Stimulated activated CD4-positive, alpha-beta T cell treated with anti-CD3 and anti-CD28 coated beads, Interleukin-1b, Interleukin-23, amount 100 ng/mL, for 48 hours (primary cell): ENCODE measurements at places on chromosomes 11 and 22.

- DNase-seq = no peak
These were observed 394 bp downstream of the KIAA1671 start for GRCh38 chr22:24952837-24953383.

DNA sequence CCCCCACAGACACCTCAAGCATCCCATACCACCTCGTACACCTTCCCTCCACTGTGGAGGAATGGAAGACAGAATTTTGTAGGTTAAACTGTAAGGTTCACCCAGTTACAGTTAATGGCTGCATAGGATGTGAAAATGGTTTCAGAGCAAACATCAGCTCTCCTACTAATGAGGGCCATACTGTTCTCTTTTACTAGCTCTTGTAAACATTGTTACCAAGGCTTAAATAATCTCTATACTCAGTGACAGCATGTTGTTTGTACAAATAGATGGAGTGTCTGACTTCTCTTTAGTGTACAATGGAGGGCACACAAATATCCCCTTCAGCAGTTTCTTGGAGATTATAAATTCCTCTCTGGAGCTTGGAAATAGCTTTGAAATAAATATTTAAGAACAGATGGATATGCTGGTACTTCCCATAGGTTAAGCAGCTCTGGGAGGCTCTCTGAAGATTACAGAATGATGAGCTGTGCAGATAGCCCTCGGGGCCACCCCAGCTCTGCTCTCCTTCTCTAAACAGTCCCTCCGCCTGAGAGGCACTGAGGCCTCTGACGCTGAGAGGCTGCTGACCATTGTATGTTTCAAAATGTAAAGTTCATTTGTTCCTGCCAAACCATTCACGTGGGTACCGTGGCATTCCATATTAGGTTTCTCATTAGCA lies 25.7 kb downstream of the TTC12 start:
- DNase-seq = no peak

DNA sequence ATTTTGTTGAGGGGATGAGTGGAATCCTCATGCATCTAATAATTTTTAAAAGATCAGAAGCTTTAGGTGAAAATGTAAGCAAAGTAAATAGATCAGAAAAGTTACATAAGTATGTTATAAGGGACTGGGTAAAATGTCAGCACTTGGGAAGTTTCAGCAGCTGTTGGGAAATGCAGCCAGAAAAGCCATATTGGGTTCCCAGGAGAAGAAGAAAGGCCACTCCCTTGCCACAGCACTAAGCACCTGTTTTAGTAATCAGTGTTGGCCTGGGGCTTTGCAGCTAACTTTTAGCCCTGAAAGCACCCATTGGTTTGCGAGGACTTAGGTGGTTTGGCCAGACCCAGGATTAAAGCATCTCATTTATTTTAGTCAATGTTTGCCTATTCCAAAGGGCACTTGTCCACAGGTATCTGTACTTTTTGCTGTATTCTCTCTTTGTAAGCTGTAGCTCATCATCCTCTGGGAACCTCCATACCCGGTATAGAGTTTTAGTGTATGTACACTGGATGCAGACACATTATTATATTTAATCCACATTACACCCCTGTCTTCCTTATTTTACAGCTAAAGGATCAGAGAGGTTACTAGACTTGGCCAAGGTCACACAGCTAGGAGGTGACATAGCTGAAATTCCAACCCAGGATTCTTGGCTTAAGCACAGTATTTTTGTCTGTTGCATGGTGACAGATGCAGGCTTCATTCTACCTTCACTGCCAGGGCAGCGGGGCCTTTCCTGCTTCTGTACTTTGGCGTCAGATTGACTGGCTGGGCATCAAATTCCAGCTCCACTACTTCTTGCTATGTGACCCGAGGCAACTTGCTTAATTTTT lies 127.7 kb upstream of the SESN3 start:
- DNase-seq = no peak

DNA sequence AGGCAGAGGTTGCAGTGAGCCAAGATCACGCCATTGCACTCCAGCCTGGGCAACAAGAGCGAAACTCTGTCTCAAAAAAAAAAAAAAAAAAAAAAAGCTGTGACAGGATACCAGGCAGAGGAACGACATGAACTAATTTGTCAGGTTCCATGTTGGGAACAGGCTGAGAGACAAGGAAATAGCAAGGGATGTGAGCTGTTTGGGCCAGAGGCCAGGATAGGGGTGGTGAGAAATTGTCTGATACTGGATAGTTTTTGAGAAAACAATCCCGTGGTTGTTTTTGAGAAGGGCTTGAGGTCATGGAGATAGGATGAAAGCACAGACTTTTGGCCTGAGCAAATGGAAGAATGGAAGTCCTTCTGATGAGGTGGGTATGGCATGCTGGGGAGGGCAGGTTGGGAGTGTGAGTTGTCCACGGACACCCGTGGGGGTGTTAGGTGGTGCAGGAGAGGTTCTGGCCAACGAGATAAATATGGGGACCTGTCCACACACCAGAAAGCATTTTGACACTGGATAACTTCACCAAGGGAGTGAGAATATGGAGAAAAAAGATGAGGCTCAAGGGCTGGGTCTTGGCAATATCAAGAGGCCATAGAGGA lies 13.7 kb downstream of the PIWIL3 start:
- no peak for DNase-seq

GRCh38 chr11:109864834-109865547 lies 228.2 kb upstream of the ZC3H12C start:
- no peak for DNase-seq
